ENCODE measurements at places on chromosomes 6 and 20.

- no peak for DNase-seq
Observed at GRCh38 chr20:18287546-18287914, 797 bp upstream of the ZNF133 start.

DNA sequence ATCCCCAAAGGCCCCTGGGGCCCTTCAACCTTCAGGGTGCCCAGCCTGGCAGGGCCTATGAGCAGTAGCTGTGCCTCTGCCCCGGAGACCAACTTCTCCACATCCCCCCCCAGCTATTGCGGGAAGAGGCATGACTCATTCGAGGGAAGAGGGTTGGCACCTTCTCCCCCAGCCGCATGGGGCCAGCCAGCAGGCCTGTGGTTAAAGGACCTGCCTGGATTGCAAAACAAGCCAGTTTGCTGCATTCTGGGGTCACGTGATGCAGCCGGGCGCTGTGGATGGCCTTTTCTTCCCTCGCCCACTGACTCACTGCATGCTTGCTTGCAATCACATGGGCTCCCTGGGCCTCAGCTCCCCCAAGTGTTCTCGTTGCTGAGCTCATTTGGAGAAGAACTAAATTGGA is 182.5 kb downstream of the MAFB start:
- peak; percentile 100 for DNase-seq

- DNase-seq: no peak
Observed at GRCh38 chr20:24872291-24873024, 76.6 kb upstream of the CST7 start.

GRCh38 chr20:21101453-21101931 is 4.7 kb downstream of the LINC00237 start:
- no peak for DNase-seq

DNA sequence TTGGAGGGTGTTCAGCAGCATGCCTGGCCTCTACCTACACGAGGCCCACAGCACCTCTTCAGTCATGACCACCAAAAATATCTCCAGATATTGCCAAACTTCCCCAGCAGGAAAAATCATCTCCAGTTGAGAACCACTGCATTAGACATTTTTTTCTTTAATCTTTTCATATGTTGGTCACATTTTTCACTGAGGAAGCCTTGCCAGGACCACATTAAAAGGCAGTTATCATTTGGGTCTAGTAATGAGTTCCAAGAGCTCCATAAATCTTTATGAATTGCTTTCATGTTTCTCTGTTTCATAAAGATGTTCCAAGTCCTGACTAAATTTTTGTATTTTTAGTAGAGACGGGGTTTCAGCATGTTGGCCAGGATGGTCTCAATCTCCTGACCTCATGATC is 28.8 kb downstream of the MTRES1 start:
- DNase-seq: no peak

GRCh38 chr6:151729829-151730495 is 77.5 kb upstream of the ESR1 start:
- DNase-seq: no peak

DNA sequence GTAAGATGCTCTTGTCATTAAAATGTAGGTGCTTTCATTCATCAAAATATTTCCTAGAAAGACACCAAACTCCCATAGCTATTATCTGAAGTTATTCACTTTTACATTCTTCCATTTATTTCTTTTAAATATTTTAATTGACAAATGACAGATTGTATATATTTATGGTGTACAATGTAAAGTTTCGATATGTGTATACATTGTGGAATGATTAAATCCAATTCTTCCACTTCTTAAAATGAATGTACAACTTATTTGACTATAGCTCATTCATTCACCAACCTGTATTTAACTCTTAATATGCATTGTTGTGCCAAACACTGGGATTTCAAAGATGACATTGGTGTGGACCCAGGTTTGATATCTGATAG is 41.0 kb downstream of the CCN2 start:
- no peak for DNase-seq

- DNase-seq: no peak
Observed at GRCh38 chr6:4660377-4661321, 115.6 kb upstream of the CDYL start.

DNA sequence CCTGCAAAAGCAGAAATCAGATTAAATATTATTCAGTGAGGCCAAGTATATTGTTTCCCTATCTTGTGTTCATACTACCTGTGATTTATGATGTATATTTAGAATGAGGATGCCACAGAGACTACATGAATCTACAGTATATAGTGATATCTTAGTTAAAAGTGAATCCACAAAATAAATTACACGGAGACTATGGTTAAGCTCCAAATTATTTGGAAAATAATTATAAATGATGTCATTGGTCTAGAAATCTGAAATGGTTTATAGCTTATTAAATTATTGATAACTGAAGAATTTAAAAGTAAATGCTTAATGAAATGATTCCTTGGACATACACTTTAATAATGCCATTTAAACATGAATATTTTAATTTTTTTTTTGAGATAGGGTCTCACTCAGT is 4.2 kb upstream of the USP45 start:
- no peak for DNase-seq

GRCh38 chr6:37306624-37307222 is 47.1 kb upstream of the RNF8 start:
- DNase-seq: no peak

DNA sequence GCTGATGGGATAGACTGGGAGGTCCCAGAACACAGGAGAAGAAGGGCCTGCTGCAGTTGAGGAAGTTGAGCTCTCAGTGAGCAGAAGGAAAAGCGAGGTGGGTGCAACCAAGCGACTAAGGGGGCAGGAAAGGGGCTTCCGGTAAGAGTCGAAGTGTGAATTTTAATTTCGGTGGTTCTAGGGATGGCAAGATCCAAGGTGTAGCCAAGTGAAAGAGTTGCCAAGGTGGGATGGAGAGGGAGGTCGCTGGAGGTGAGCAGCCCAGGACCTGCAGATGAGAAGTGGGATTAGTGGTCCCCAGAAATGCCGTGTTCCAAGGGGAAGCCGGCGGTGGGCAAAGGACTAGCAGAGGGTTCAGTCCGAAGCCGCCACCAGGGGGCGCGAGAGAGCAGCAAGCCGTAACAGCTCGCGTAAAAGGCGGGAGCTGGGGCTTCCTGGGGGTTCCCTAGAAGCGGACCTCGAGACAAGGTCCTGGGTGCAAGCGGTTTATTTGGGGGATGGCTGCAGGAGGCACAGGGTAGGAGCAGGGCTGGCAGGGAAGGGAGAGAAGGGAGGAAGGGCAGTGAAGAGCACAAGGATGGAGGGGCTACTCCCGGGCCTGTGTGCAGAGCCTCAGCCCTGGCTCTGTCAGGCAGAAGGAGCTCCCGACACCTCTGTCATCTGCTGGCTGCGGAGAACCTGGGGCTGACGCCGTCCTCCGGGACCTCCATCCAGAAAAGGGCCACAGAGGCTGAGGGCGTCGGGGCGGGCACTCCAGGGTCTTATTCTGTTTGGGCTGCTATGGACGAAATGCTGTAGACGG is 103.6 kb downstream of the PAX1 start:
- DNase-seq: no peak

- peak; percentile 21 for DNase-seq
Observed at GRCh38 chr20:10519361-10520046, 84.4 kb downstream of the SLX4IP start.

- DNase-seq: no peak
Observed at GRCh38 chr20:12270863-12271262, 353.2 kb downstream of the BTBD3 start.

GRCh38 chr20:24458436-24458835 is 11.0 kb upstream of the SYNDIG1 start:
- no peak for DNase-seq

DNA sequence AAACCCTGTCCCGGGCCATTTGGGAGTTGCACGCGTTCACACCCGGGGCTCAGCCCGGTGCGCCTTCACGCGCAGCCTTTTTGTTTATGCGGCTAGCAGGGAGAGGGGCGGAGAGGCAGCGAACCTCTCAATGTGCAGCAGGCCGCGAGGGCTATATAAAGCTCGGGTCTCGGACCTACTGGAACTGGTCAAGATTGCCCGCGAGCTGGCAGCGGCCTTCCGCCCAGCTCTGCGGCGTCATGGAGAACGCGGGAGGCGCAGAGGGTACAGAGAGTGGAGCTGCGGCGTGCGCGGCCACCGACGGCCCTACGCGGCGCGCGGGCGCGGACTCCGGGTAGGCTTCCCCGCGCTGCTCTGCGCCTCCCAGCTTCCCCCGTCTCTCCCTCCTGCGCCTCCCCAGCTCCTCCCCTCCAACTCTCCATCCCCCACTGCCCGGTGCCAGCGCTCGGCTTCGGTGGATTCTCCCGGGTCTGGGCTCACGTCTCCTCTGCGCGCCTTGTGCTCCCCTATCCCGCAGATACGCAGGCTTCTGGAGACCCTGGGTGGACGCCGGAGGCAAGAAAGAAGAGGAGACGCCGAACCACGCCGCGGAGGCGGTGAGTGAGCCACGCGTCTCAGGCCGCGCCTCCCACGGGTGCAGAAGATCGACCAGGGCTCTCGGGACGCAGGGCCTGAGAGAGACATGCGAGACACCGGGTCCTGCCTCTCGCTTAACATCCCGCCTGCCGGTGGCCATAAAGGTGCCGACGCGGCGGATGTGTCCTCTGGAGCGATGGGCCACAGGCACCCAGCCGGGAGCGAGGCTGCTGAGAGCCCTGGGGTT is at the start of gene RIPPLY2:
Gene RIPPLY2, plus strand, starts transcription at position 183 of the 823 bp plus-strand sequence. Its CDS starts 57 bp downstream, at position 240.
- DNase-seq: peak; percentile 46

- no peak for DNase-seq
Observed at GRCh38 chr6:3371222-3371949, 85.5 kb downstream of the SLC22A23 start.

GRCh38 chr20:6007094-6007528 is 46.7 kb downstream of the LRRN4 start:
- DNase-seq: no peak

DNA sequence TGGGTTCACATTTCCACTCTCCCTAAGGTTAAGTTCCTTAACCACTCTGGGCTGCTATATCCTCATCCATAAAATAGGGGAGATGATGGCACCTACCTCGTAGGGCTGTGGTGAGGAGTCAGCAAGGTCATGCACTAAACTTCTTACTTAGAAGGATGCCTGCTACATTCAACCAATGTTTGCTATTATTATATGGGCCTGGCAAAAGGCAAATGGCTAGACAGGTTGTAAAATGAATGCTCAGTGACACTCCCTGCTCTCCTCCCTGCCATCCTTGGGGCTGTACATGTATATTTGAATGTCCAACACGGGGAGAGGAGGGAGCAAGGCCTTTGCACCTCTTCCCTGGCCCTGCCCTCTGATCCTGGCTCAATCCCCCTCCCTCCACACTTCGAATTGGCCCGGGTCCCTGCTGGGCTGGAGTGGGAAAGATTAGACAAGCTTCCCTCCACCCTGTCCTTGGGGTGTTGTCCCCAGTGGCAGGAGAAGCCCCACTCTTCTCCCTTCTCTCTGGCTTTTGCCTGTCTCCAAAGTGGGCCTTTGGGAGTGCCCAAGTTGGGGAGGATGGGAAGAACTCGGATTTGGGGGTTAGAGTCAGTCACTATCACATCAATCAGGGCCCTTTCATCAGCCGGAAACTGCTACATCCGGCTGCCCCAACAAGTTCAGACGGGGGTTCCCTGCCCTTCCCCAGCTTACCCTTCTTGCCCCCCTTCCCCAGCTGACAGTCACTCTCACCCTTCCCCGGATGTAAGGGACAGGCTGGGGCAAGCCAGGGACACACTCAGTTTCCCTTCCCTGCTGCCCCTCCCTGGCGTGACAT is 36.3 kb upstream of the VEGFA start:
- no peak for DNase-seq

DNA sequence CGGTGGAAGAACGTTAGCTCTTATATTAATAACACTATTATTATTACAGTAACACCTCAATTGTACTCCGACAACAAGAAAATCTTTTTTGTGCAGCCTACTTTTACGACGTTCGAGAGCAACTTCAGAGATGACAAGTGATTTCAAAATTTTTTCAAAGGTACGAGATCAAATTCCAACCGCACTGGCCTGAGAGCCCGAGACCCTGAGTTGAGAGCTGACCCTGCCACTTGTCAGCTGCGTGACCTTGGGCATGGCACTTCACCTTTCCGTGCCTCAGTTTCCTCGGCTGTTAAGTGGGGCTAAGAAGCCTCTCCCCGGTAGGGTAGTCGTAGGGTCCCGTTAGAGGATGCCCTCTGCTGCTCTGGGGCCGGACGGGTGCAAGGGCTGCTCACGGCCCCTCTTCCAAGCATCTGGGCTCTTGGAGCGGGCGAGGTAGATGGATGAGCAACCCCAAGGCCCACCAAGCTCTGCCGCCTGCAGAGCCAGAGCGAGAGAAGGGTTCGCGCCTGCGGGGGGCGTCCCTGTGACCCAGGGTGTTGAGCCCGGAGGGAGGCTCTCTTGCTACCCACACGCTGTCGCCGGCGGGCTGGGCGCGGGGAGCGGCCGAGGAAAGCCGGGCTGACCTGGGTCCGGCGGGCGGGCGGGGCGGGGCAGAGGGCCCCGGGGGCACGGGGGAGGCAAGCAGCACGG is 510 bp downstream of the NDRG3 start:
- no peak for DNase-seq

DNA sequence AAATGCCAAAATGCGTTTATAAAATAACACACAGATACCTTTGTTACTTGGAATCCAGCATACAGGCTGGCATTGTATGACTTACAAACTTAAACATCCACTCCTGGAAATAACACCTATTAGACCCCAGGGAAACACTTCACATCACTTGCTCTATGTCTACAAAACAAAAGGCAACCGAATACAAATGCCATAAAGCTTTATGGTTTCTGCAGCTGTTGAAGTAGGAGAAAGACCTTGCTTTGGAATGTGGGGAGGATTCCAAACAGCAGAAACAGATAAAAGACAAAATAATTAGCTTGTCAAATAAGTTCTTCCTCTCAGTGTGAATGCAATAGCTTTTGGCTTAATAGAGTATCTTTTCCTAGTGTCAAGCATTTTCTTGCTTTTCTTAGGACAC is 9.8 kb upstream of the AMD1 start:
- DNase-seq: peak; percentile 6

- DNase-seq: peak; percentile 54
Observed at GRCh38 chr6:12555267-12555666, 161.3 kb upstream of the PHACTR1 start.

DNA sequence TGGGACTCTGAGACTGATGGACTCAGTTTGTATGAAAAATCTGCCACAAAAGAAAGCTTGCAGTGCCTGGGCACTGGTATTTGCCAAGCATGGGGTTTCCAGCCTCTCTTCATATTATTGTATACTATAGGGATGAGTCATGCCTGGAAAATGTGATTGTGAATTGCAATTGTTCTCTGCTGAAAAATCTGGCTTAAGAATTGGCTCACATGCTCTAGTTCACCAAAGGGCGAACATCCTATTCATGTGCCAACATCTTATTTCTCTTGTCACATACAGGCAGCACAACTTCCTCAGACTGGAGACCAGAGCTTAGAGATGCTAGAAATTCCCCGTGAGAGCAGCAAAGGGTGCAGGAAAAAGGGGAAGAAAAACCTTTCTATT is 103.6 kb upstream of the KCNK16 start:
- DNase-seq: peak; percentile 92

- DNase-seq: no peak
Observed at GRCh38 chr6:123806561-123806960, 2.9 kb downstream of the NKAIN2 start.

GRCh38 chr20:39756369-39756768 is 794.2 kb downstream of the DHX35 start:
- DNase-seq: no peak

DNA sequence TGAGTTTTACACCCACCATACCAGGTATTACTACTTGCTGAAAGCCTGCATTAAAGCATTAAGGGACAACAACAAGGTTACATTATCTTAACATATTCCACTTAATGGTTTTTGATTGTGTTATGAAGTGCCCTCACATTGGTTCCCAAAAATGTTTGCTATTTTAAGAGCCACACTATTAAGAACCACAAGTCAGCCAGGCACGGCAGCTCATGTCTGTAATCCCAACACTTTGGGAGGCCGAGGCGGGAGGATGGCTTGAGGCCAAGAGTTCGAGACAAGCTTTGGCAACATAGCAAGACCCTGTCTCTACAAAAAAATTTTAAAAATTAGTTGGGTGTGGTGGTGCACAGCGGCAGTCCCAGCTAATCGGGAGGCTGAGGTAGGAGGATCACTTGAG is 28.2 kb downstream of the ATXN1 start:
- no peak for DNase-seq
